Stimulated activated CD8-positive, alpha-beta memory T cell treated with anti-CD3 and anti-CD28 coated beads, Interleukin-15, amount 100 ng/mL, for 4 hours (primary cell): ENCODE measurements at places on chromosomes 16 and 17.

DNA sequence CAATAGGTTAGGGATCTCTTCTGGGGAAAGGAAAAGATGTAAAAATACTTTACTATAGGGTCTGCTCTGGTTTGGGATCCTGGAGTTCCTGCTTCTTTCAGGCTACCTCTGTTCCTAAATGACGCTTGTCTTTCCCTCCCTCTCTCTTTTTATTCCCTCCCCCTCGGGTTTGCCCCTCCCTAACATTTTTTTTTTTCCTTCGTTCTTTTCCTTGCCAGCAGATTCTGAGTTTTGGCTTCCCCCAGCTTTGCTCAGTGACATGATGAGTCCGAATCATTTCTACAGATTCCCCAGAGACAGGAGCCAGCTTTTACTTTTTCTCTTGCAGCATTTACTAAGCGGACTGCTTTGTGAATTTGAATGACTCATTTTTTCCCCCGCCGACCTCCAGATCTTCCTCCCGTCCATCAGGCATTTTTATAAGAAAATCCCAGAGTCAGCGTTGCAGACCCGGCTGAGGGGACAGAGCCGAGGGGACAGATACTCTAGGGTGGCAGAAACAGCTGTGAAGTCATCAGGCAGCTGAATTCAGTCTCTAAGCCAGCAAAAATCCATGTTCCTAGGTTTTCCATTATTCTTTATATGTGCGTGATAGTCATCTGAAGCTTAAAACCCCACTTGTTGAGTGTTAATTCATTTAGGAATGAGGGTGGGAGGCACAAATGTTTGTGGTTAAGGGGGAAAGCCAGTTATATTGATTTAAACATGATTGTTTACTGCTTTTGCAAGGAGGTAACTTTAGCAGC is at the start of gene TMEM100:
TMEM100 (minus strand) TSS at position 123 of the 746 bp plus-strand sequence. CDS start 1,794 bp downstream, outside the sequence.
- DNase-seq: no peak

DNA sequence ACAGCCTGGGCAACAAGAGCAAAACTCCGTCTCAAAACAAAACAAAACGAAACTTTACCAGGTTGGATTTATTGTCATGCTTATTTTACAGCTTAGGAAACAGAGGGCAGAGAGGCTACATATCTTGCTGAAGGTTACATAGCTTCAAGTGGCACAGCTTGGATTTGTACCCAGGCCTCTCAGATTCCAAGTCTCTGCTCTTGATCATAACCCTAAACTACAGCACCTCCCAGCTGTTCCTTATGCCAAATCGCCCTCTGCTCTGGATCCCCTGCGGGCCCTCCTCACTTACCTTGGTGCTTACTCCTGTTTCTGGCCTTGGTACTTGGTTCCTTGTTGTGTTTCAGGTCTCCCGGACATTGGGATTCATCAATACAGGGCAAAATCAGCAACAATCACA is 11.7 kb upstream of the CUEDC1 start:
- DNase-seq: no peak

- DNase-seq: no peak
Measured at GRCh38 chr16:73062743-73063733, 15.1 kb upstream of the ZFHX3 start.

DNA sequence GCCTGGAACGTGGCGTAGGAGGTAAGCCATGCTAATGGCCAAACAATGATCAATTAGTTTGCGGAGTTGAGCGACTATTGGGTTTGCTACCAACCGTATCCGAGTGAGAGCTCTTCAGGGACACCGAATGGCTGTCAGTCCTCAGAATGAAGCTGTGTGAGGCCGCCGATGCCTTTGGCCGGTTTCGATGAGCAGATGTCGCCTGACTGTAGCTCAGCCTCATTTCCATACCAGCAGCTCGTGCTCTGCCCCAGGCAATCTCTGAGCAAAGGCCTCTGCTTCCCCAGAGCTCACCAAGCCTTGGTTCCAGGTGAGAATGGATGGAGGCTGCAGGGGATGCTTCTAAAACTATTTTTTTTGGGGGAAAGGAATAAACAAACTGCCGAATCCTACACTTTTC is 111.7 kb upstream of the HS3ST4 start:
- no peak for DNase-seq

GRCh38 chr17:40506786-40507185 is 5.4 kb upstream of the TNS4 start:
- DNase-seq: no peak

- DNase-seq: no peak
Measured at GRCh38 chr17:79077587-79077986, 3.0 kb downstream of the ENGASE start.
